Activated CD8-positive, alpha-beta T cell treated with anti-CD3 and anti-CD28 coated beads for 36 hours (primary cell): ENCODE measurements at places on chromosomes 5 and 9. TPM values are rescaled to one million over a fixed set of nuclear protein-coding genes. Genes with fewer than 3 reads are reported as not detected.

DNA sequence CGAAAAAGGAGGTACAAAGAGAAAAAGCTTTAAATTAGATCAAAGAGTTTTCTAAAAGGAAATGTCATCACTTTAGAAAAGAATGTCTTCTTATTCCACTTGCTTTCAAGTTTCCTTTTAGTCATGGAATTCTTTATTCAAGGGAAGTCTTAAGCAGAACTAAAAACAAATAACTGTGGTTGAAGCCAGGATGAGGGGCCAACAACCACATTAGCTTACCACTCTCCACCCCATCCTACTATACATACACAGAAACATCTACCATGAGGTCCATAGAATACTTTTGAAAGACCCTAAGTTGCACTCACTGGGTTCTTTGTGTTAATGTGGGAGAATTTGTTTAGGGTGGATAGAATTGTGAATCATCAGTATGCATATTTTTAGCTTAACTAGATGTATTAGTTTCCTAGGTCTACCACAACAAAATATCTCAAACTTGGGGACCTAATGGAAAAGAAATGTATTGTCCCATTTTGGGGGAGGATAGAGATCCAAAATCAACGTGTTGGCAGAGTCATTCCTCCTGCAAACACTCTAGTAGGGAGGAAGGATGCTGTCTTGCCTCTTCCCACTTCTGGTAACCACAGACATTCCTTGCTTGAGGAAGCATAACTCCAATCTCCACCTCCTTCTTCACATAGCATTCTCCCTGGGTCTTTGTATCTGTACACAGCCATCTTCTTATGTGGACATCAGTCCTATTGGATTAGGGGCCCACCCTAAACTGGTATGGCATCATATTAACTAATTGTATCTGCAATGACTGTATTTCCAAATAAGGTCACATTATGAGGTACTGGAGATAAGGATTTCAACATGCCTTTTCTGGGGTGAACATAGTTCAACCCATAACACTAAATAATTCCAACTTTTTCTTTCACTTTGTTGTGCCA is 239.4 kb downstream of the LURAP1L start:
- DNase-seq = no peak

CACNA1B gene
- total RNA-seq = not detected

DNA sequence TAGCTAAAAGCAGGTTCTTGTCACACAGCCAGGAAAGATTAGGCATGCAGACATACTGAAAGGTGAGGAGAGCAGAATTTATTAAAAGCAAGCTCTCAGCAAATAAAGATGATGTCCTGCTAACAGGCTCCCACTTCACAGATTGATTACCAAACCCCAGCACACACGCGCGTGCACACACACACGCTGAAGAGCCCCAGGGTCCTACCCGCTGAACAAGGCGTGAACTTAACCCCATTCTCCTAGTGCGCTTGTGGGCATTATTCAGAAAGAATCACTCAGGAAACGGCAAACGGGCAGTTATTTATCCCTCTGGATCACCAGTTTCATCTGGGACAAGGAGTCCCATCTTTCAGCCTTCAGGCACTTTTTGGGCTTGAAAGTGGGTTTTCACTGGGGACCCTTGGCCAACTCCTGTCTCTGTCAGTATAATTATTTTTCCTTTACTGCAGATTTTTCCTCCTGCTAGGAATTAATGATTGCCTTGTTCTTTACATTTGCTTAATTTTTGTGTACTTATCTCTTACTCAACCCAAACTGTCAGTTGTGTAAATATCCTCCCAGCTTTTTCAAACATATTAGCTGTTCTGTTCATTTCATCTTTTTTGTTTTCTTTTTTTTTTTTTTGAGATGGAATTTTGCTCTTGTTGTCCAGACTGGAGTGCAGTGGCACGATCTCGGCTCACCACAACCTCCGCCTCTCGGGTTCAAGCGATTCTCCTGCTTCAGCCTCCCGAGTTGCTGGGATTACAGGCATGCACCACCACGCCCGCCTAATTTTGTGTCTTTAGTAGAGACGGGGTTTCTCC is 92.6 kb downstream of the RIC1 start:
- no peak for DNase-seq

DNA sequence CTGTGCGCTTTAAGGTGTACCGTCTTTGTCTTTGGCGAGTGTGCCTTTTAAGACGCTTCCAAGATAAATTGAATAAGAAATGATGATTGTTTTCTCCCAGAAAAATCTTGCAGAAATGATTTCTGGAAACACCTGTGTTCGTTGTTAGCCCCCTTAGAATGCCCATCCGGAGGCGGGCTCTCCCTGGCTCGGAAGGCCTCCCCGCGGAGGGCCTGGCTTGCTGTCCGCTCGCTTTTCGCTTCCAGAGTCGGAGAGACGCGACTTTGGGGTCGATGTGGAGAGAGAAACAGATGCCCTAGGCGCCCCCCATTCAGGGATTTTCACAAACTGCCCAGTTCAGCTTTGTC is 23.9 kb downstream of the LECT2 start:
- DNase-seq = no peak

DNA sequence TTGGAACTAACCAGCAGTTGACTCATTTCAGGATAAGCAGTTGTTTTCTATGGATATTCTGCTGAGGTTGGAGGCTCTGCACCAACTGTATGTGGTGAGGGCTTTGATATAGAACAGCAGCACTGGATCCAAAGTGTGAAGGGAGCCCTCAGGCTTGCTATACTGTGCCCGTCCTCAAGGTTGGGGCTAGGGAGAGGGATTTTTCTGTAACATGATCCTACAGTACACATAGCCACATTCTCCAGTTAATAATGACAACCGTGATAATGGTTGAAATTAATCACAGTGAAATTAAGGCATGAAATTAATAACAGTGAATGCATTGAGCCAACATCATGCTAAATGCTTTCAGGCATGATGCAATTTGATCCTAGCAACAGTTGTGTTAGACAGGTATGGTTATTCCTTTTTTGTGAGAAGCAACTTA is 36.7 kb downstream of the ARHGAP26 start:
- no peak for DNase-seq

DNA sequence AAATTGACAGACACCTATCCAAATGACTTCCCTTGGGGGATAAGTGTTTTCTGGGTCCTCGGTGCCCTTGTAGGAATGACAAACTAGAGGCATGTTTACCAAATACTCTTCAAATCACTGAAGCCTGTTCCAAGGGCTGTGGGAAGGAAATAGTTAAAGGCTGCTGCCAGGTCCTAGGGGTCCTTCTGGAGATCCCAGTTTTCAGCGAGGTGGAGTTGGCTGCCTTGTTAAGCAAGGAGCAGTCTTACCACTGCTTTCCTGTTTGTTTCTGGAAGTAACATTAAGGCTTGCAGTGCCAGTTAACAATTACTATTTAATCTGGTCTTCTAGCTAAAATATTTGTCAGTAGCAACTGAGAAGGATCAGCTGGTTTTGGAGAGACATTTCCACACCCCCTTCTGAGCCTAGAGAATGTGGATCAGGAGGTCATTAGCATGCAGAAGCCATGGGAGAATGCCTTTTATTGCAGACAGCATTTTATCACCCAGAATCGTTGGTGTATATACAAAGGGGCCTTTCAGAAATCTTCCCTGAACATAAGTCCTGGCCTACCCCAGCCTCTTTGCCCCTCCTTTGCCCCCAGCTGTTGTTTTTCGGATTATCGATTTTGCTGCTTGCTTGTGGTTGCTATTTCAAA is 238.8 kb downstream of the DMAC1 start:
- no peak for DNase-seq

LHFPL2 gene
- 0.20 TPM for total RNA-seq

DNA sequence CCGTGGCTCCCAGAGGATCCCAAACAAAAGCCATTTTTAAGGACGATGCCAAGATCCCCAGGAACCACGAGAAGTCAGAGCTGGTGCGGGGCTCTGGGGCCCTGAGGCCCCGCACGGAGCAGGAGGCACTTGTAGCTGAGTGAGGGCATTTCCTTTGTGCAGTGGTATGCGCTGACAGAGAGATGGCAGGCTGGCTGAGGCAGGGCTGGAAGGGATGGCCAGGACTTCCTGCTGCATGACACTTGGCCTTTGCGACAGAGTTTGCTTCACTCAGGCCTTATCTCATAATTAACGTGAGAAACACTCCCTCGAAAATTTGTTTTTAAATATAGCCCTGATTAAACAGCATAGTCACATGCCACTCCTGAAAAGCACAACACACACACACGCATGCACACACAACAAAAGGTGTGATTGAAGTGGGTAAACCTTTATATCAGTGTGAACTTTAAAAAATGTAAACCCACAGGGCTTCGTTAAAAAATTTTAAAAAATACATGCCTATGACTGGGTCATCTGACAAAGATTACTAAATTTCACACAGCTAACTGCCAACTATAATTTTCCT is 536.6 kb downstream of the PDE4D start:
- no peak for DNase-seq

GRCh38 chr5:14587150-14587549 is 5.6 kb downstream of the OTULINL start:
- no peak for DNase-seq

FOXD4L4 gene
- total RNA-seq = not detected

- no peak for DNase-seq
Observed at GRCh38 chr9:88772575-88772974, 218.7 kb upstream of the S1PR3 start.
